ENCODE measurements at places on chromosomes 16 and 17. TPM values are rescaled to one million over a fixed set of nuclear protein-coding genes. Genes with fewer than 3 reads are reported as not detected.

The QRICH2 gene
- total RNA-seq = 1.2 TPM

The GPS1 gene
- 79.5 TPM for total RNA-seq

The CLEC18B gene
- total RNA-seq = not detected

The RASL10B gene
- 39.2 TPM for total RNA-seq

The PTX4 gene
- total RNA-seq = 0.24 TPM

The SCGB1C2 gene
- total RNA-seq = not detected

The P2RX5 gene
- 8.1 TPM for total RNA-seq

The RPGRIP1L gene
- total RNA-seq = 1.8 TPM

The ABCC11 gene
- total RNA-seq = not detected

The HOXB5 gene
- not detected for total RNA-seq

The CSF3 gene
- 1.3 TPM for total RNA-seq

The SAP30BP gene
- 28.5 TPM for total RNA-seq

The TEX19 gene
- total RNA-seq = not detected

The ENPP7 gene
- not detected for total RNA-seq

- no peak for DNase-seq
- H3K36me3 ChIP-seq = no peaks in the 10 kb centered on the region
- no peaks in the 10 kb centered on the region for H3K27me3 ChIP-seq
- no peak overlapping the region for H3K4me3 ChIP-seq
- H3K4me1 ChIP-seq = no peaks in the 10 kb centered on the region
- H3K27ac ChIP-seq = no peak overlapping the region
Measured at GRCh38 chr16:79493911-79494310, 106.6 kb downstream of the MAF start.

- peak overlapping the region; percentile 88 for H3K27ac ChIP-seq
- no peak for DNase-seq
- peaks cover 38% of the 10 kb centered on the region for H3K4me1 ChIP-seq
Measured at GRCh38 chr16:56269281-56269680, 78.0 kb downstream of the GNAO1 start.

GRCh38 chr17:32586666-32587065 is 99.9 kb downstream of the CDK5R1 start:
- no peak overlapping the region for H3K4me3 ChIP-seq
- no peaks in the 10 kb centered on the region for H3K36me3 ChIP-seq

DNA sequence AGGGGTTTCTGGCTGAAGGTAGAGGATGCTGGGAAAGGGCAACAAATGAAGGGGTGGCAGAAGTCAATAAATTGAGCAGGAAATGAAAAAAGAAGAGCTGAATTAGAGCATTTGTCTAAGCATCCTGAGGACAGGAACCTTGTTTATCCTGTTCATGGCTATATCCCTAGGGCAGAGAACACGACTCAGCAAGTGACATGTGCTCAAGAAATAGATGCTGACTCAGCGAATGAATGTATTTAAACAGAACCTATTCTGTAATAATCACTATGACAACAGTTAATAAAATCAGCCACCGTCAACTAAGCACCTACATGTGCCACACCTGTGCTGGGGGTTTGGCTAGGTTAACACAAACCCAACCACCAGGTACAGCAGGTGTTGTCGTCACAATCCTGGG is 80.3 kb downstream of the CDK5R1 start:
- no peak for DNase-seq
- no peak overlapping the region for H3K4me3 ChIP-seq
- H3K4me1 ChIP-seq = no peaks in the 10 kb centered on the region

DNA sequence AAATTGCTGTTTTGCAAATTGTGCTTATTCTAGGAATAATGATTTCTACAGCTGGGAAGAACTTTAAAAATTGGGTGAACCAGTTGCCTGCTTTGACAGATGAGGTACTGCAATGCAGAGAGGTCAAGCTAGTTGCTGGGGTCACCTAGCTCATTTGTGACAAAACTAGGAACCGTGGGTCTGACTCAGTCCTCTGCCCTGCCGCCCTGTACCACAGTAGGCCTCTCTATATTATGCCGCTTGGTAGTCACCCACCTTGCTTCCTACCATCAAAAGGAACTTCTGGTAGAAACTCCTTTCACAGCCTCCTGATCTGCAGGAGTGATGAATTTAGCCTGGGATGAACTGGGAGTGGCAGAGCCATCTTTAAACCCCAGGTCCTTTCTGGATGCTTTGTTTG is 105.7 kb downstream of the PITPNC1 start:
- DNase-seq = no peak
- no peaks in the 10 kb centered on the region for H3K27me3 ChIP-seq
- no peak overlapping the region for H3K4me3 ChIP-seq
- no peaks in the 10 kb centered on the region for H3K4me1 ChIP-seq
- H3K36me3 ChIP-seq = no peaks in the 10 kb centered on the region

DNA sequence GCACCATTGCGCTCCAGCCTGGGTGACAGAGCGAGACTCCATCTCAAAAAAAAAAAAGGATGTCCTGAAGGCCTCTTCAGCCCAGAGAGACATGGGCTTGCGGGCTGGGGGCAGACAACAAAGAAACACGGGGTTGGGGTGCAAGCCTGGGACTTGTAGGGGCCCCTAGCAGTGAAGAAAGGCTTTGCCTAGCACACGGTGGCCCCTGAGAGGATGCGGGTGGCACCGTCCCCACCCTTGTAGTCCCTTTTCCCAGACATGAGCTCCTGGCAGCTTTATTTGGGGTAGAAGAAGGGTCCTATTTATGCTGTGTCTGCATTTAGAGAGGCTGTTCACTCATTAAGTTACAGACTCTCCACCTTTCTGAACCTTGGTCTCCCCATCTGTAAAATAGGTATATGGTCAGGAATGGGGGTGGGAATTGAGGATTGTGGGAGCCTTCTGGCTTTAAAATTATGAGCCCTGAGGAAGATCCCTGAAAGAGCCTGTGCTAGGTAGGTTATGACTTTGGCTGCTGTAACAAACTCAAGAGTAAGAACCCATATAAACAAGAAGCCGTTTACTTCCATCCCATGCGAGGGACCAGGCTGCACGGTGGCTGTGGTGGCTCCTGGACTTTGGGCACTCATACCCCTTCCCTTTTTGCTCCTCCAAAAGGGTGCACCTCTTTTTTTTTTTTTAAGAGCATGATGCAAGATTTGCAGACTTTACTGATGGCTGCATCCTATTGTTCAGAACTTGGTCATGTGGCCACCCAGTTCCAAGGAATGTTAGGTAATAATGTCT is 20.6 kb upstream of the ADGRG1 start:
- H3K4me3 ChIP-seq = no peak overlapping the region
- H3K27me3 ChIP-seq = no peaks in the 10 kb centered on the region
- no peaks in the 10 kb centered on the region for H3K4me1 ChIP-seq
- no peaks in the 10 kb centered on the region for H3K36me3 ChIP-seq

GRCh38 chr16:1109648-1110047 is 13.6 kb upstream of the C1QTNF8 start:
- H3K27ac ChIP-seq = no peak overlapping the region
- H3K4me1 ChIP-seq = no peaks in the 10 kb centered on the region
- H3K4me3 ChIP-seq = no peak overlapping the region
- DNase-seq = no peak
- H3K36me3 ChIP-seq = no peaks in the 10 kb centered on the region

- H3K4me1 ChIP-seq = no peaks in the 10 kb centered on the region
- H3K4me3 ChIP-seq = no peak overlapping the region
- no peak for DNase-seq
Measured at GRCh38 chr17:29412780-29413565, 22.8 kb downstream of the TAOK1 start.

DNA sequence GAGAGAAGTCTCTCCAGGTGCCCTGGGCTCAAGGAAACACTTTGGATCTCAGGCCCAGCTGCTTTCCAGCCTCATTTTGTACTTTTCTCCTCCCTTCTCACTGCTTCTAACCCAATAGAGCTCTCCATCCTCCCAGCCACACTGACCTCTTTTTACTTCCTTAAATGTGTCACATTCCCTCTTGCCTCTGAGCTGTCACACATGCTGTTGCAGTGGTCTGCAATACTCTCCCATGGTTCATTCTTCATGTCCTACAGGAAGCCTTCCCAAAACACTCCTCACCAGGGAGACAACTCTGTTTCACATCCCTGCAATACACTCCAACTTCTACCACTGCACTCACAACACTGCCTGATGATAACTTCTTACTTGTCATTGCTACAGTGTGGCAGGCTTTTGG is 242.1 kb upstream of the DYNLRB2 start:
- H3K27ac ChIP-seq = no peak overlapping the region
- no peaks in the 10 kb centered on the region for H3K36me3 ChIP-seq
- H3K27me3 ChIP-seq = no peaks in the 10 kb centered on the region
- no peaks in the 10 kb centered on the region for H3K4me1 ChIP-seq

GRCh38 chr17:14268264-14268663 is 31.6 kb upstream of the CDRT15 start:
- H3K27me3 ChIP-seq = no peaks in the 10 kb centered on the region
- no peaks in the 10 kb centered on the region for H3K4me1 ChIP-seq
- no peak overlapping the region for H3K4me3 ChIP-seq

DNA sequence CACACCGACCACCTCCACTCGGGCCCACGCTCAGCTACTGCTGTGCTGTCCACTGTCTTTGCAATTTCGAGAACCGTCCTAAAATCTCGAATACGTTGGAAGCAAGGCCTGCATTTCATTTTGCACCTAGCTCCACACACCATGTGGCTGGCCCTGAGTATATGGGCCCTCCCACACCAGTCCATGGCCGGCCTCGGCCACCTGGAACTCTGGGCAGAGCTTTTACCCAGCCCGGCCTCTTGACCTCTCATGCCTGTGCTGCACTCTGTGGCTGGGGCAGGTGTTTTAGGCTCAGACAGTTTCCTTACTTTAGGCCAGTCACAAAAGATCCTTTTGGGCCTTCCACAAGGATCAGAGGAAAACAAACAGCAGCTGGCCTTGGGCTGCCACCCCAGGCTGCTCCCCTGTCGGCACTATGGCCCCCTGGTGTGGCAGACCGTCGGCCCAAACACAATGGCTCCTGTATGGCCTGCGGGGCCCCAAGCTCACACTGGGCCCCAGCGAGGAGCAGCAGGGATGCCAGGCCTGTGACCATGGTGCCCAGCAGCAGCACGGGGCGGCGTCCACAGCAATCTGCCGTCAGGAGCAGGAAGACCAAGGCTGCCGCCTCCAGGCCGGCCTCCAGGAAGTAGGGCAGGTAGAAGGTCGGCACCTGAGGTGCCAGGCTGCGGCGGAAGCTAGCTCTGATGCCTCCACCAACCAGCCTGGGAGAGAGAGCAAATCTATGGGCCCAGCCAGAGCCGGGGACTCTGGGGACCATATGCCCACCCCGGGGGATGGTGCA is 2.5 kb downstream of the SLC22A31 start:
- no peak overlapping the region for H3K4me3 ChIP-seq
- no peak overlapping the region for H3K27ac ChIP-seq
- H3K4me1 ChIP-seq = no peaks in the 10 kb centered on the region

GRCh38 chr17:63450551-63450950 is 4.4 kb upstream of the CYB561 start:
- no peak overlapping the region for H3K27ac ChIP-seq
- no peaks in the 10 kb centered on the region for H3K36me3 ChIP-seq
- DNase-seq = no peak
- H3K27me3 ChIP-seq = no peaks in the 10 kb centered on the region

Data from right atrium auricular region (tissue), 2 donors.